ENCODE measurements at places on chromosomes 6 and 20.

DNA sequence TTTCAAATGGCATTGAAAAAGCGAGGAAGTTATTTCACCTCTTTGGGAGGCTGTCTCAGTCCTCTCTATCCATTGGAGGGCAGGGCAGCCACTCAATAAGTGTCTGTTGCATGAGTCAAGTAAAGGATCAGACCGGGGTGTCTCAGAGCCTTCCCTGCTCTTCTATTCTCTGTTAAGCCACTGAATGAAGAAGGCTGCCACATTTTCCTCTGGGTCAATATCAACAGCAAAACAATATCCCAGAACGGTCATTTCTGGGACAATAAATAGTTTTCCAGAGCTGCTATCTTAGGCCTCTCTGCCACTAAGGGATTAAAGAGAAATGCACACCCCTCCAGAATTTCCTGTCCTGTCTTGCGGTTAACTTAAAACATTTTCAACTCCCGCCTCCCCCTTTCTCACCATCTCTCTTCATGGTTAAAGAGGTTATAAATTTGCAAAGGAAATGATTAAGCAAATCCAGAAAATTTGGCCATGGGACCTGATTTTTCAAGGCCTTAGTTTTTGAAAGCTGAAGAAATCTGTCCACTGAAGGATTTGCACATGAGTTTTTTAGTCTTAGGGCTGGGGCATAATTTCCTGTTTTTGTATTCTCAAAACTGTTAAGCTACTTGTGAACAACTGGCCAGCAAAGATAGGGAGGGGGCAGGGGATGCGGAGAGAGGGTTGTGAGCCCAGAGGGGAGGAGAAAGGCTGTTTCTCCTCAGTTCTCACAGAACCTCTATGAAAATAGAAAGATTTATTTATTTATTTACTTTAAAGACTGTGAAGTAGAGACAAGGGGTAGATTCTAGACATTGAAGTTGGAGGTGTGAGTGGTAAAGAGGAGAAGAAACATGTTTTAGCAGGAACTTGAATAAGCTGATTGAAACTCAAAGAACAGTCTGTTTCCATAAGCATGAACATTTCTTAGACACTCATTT is 135.7 kb downstream of the BCAS1 start:
- DNase-seq = no peak

- DNase-seq = no peak
Observed at GRCh38 chr6:39808964-39809363, 16.8 kb downstream of the DAAM2 start.

DNA sequence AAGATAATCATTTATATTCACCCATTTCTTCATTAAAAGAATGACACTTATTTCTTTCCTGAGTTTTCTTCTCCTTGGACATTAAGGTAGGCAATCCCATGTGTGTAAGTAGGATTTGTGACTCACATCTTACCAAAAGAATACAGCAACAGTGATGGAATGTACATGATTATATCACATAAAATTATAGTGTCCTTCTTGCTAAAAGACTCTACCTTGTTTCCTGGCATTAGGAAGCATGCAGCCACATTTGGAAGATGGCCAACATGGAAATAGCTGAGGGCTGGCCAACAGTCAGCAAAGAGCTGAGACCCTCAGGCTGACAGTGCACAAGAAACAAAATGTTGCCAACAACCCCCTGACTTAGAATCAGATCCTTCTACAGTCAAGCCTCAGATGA is 327.9 kb upstream of the MARCKS start:
- no peak for DNase-seq

GRCh38 chr6:137903933-137904821 is 37.1 kb downstream of the TNFAIP3 start:
- DNase-seq = no peak

- DNase-seq = no peak
Observed at GRCh38 chr20:58981628-58982364, 740 bp downstream of the NELFCD start.

DNA sequence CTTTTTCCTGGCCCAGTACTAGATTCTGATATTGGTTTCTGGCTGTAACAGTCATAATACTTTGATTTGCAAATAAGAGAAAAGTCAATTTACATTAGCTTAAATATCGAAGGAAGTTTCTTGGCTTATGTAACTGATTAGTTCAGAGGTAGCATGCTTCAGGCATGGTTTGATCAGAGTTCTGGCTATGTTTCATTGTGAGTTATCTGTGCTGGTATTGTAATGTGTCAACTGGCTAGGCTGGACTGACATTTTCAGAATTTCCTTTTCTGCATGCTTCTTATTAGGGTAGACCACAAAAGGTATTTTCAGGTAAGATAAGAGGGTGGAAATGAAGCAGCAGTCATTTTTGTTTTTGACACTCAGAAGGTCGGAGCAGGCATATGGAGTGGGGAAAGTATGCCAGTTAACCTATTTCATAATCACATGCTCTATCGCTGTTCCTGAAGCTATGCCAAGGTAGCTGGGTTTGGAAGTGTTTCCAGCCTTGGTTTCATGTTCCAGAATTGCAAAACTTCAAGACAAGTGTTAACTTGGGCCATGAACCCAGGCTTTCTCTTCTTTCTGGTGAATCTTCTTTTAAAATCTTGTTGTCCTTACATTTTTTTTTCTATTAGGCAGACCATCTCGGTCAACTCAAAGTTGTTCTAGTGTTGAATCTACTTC is 244.9 kb downstream of the DHX35 start:
- no peak for DNase-seq

GRCh38 chr6:137581019-137581707 is 87.0 kb upstream of the OLIG3 start:
- DNase-seq = no peak

DNA sequence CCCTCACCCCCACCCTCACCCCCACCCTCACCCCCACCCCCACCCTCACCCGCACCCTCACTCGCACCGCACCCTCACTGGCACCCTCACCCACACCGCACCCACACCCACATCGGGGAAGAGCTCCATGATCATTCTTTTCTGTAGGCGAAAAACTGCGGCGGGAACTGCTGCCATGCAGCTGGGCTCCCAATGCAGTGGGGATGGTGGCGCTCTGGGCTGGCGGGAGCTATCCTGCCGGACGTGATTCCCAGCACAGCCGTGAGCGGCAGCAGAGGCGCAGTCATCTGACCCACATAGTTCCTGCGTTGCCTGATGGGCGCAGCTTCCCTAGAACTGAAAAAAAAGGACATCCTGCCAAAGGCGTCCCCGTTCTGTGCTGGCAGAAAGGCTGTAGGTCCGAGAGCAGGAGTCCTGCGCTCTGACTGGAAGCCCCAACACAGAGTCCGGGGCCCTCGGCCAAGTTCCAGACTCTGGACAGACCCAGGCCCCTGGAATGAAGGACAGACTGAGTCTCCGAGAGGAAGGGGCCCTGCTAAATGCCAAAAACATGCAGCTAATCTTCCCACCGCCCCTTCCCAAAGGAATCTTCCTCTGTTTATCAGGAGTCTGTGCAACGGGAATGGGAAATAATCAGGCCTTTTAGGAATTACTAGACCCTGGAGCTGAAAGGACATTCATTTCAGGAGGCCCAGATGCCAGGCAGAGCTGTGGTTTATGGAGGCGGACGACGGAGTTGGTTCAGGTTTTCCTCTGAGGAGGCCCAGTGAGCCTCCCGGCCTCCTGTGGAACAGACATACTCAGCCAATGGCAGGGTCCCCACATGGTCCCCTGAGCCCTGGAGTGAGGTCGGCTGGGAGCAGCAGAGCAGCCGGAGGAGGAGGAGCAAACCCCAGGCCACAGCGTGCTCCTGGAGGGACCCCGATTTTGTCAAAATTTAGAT is 14.1 kb upstream of the TCFL5 start:
- DNase-seq = no peak

- no peak for DNase-seq
Observed at GRCh38 chr20:8534368-8535160, 402.5 kb downstream of the PLCB1 start.

DNA sequence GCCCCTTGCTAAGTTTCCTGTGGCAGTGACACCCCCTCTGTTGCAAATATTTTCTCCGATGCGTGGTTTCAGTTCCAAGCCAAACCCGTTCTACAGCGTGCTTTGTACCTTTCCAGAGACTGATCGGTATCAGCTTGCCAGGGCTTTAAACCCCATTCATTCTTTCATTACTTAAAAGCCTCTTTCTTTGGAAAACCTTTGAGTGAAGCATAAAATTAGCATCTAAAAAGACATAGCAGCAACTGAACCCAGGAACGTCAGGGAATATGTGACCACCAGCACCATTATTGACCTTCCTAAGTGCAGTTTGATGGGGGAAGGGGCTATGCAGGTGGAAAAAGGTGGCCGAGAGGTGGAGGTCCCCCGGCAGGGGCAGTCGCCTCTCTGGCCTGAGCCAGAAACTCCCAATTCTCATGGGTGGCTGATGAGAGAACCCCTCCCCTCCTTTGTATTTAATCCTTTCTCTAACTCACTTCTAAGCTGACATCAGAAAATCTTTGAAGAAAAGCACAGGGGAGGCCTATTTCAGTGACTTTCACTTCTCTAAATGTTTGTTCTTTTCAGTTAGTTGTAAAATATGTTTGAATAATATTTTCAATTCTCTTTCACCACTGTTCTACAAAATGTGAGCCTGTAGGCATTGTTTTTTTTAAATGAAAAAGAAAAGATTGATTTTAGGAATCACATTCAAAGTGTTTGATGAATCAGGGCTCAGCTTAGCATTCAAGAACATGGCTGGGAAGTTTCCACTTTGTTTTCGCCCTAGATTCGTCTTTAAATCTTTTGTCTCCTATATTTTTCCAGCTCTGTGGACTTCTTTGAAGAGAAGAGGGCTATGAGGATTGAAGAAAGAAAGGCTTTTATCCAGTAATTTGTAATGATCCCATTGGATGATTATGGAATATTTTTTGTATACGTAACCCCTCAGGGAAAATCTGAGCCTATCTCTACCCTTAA is 89.2 kb downstream of the RSPH3 start:
- peak; percentile 5 for DNase-seq

GRCh38 chr20:47557218-47557617 is 55.5 kb downstream of the NCOA3 start:
- no peak for DNase-seq

DNA sequence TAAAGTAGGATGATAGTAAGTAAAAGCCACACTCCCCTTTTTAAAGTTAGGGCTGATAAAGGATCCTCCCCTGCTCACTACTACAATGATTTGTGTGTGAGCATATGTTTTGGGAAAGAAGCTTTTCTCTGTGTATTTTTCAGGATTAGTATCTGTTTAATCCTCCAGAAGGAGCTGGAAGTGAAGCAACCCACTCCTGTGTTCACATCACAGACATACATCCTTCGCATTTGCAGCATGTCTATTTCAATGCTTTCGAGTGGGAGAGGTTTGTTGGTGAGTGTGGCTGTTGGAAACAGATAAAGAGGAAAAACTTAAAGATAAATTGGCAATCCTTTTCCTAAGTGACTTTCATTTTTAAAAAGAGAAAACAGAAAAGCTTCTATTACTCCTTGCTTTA is 31.6 kb upstream of the RGS17 start:
- DNase-seq = no peak

DNA sequence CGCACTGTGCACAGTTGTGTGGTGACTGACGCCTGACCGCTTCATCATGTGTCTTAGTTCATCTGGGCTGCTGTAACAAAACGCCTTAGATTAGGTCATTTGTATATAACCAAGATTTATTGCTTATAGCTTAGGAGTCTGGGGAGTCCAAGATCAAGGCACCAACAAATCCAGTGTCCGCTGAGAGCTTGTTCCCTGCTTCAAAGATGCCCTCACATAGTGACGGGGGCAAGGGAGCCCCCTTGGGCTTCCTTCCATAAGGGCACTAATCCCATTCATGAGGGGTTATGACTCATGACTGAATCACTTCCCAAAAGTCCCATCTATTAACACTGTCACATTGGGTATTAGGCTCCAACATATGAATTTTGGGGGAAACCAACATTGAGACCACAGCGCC is 34.6 kb downstream of the CYP24A1 start:
- DNase-seq = no peak

GRCh38 chr20:37954626-37955025 is 51.7 kb downstream of the VSTM2L start:
- no peak for DNase-seq

DNA sequence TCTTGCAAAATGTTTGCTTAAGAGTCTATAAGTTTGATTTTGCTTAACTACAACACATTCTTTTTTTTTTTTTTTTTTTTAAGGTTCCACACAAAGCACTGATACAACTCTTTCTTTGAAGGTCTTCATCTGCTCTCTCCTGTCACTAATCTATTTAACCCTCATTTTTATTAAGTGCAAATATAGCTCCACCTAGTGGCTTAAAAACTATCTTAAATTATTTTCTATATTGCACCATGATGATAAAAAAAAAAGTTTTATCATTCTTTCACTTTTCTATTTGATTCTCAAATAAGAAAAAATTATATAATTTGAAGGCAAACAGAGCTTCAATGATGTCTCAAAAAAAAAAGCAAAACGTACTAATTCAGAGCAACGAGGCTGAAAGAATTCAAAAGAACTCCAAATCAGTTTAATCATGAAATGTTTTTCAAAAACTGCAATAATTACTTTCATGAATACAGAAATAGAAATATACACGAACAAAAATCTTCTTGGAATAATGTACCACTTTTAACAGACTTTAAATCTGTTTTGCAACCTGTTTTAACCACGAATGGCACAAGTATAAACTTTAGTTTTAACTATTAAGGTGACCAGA is 12.8 kb downstream of the ESF1 start:
- no peak for DNase-seq

GRCh38 chr6:36793296-36793912 is 45.8 kb downstream of the CPNE5 start:
- DNase-seq = no peak

DNA sequence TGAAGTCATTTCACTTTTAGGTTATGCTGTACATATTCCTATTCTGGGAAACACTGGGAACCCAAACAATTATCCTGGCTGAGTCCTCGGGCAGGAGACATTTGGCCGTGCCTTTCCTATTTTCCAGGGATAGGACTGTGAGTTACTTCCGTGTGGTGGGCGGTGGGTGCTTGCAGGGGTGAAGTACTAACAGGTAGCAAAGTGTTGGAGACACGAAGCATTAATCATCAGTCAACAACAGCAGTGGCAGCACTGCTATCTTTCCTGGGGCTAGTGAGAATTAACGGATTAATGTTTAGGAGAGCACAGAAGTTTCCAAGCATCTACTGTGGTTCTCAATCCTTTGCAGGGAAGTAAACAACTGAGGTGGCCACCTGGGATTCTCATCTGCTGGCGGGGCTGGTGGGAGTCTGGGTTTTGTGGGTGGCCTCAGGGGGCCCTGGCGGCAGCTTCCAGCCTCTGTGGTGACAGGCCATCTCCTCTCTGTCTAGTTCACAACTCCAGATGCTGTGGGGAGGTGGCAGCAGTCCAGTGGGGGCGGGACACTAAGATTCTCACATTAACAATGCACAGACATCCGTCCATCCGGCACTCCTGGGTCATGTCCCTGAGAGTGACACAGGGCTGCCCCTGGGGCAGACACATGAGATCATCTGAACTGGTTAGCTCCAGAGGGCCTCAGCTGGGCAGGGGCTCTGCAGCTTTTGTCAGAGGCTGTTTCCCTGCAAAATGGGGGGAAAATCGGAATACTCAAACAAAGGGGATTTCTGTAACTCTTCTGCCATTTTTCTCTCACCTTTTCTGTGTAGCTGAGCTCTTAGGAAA is 90.9 kb downstream of the GJA10 start:
- no peak for DNase-seq

DNA sequence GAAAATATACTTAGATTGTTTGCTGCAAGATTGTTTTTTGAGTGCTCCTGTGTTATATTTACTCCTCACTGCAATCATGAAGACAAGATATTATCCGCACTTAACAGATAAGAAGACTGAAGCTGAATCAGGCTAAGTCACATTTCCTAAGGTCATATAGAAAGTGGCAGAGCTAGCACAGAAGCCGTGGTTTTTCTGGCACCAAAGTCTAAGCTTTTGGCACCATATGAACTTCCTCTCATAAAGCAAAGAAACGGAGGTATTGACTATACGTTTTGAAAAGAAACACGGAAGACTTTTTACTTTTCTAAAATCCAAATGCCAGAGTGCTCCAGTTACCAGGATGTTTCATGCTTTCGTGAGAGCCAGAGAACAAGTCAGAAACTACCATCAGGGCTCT is 9.3 kb upstream of the DTD1 start:
- DNase-seq = no peak

Data from CD4-positive, alpha-beta T cell treated with Interferon gamma for 1 hour (primary cell).